Right cardiac atrium (tissue), 5 donors: ENCODE measurements at places on chromosomes 5 and 9.
A peak's percentile ranks its signal among the peaks of the same experiment; 100 is the strongest.

DNA sequence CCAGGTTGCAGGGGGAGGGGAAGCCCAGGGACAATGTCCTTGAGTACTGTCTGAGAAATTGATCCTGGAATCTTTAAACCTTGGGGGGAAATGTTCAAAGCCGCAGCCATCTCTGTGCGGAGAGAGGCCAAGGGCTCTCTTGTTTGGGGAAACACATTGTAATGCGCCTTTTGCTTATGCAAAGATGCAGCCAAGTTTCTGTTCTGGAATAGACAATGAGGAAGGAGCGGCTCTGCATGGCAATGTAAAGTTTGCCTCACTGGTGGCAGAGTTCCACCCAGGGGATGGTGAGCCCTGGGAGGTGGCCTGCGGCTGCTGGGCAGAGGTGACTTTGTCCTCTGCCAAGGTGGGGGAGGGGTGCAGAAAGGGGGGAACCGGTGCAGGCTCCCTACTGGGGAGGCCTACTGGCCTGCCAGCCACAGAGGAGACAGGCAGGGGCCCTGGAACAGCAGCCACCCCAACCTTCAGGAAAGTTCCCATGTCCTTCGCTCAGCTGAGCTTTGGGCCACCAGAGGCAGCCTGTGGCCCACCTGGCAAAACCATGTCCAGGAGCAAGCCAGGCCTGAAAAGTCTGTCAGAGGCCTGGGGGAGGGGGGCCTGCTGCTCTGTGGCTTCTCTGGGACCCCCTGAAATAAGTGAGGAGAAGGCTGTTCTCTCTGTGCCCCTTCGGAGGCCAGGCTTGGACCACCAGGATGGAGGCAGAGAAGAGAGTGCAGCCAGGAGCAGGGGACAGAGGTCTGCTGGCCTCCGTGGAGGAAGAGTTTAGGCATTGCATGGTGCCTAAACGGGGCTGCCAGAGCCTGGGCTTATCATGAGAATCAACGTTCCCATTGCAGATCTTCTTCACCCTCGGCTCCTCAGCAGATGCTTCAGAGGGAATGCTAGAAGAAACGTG lies 127.8 kb downstream of the ZNF354C start:
- DNase-seq: peak; percentile 32

- peak; percentile 79 for DNase-seq
Observed at GRCh38 chr5:154771383-154771901, 16.3 kb downstream of the LARP1 start.

DNA sequence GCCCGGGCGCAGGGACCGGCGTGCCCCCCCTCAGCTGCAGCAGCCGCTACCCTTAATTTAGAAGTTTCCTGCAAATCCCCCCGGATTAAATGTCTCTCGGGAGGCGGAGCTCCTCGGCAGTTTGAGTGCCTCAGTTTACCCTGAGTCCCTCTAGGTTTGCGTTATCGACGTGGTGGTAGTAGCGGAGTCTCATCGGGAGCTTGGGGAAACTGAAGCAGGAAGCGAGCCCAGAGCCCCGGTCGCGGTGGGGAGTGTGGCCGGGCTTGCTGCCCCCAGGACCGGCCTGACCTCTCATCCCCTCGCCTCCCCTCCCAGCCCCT lies 529 bp upstream of the TPM2 start:
- DNase-seq: no peak

GRCh38 chr5:148382961-148383360 lies 797 bp upstream of the FBXO38 start:
- no peak for DNase-seq

GRCh38 chr9:84045481-84046097 lies 65.0 kb downstream of the RMI1 start:
- no peak for DNase-seq

DNA sequence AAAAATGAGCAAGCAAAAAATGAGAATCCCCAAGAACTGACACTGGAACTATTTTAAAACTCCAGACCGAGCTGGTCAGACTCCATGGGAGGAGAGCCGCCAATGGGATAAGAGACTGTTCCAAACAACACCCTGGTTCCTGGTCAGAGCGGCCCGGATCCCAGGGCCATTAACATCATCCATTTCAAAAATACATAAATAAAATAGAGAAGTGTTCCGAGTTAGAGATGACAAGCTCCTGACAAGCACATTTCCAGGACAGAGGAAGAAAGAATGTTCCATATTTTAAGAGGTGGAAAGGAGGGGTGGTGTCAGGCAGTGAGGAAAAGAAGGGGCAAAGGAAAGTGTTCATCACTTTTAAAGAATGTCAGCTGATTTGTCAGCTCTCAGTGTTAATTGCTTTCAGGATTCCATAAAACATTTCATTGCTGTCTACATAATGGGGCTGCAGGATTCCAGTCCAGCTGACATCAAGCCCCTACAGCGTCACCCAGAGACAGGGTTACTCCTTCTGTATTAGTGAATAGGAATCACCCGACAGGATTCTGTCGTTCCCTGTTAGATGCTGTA lies 202.5 kb upstream of the TRIM32 start:
- DNase-seq: peak; percentile 73
